ENCODE measurements at places on chromosomes 13 and 19. TPM values are rescaled to one million over a fixed set of nuclear protein-coding genes. Genes with fewer than 3 reads are reported as not detected.
A peak's percentile ranks its signal among the peaks of the same experiment; 100 is the strongest.

DNA sequence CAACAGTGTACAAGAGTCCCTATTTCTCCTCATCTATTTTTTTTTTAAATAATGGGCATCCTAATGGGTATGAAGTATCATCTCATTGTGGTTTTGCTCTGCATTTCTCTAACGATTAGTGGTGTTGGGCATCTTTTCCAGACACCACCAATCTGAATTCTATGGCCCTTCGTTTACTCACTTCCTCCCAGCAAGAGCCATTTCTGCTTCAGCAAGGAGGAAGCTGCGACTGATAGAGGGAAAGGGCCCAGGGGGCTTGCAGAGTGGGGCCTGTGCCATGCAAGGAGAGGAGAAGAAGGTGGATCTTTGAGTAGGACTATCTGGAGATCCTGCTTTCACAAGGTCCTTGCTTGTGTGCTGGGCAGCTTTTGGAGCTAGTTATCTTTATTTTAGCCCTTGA lies 58.0 kb downstream of the USPL1 start:
- no peak for DNase-seq

DNA sequence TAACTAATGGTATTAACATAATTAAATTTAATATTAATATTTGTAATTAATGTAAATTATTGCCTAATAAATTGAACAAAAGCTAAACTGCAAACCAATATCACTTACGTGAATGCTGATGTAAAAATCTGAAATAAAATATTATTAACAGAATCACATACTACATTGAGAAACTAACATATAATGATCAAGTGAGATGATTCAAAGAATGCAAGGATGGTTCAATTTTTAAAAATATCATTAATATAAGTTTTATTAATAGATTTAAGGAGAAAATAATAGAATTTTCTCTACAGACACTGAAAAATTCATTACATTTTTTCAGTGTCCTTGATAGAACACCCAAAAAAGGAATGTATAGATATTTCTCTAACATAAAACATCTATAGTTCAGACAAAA lies 23.5 kb upstream of the EBPL start:
- DNase-seq = no peak

GRCh38 chr19:35904311-35905068 lies 2.2 kb downstream of the HCST start:
- DNase-seq = no peak

DNA sequence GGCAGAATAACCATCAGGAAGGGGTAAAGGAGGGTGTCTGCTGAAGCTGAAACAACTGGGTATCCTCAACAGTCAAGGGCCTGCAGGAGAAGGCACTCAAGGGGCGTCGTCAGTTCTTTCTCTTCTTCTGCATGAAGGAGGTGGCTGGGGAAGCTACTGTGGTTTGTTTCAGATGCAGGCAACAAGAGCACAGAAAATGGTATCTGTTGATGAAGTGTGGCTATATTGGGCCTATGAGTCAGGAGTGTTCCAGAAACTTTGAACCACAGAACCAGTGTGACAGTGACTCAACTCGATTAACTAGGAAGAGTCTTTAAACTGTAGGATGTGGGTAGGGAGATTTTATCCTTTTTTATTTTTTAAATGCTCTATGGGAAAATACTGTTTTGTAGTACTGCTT lies 686.3 kb downstream of the FGF9 start:
- peak; percentile 11 for DNase-seq

DNA sequence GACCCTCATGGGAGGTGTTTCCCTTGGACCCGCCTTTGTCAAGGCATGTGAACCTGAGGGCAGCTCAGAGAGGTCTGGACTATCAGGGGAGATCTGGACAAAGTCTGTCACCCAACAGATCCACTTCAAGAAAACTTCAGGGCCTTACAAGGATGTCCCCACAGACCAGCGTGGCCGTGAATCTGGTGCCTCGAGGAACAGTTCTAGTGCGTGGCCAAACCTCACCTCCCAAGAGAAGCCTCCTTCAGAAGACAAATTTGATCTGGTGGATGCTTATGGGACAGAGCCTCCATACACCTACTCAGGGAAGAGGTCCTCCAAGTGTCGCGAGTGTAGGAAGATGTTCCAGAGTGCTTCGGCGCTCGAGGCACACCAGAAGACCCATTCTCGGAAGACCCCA lies 11.5 kb downstream of the ZSCAN22 start:
- no peak for DNase-seq

The CCL25 gene
- total RNA-seq = 0.29 TPM

- peak; percentile 61 for DNase-seq
These were observed 22.0 kb downstream of the MUC16 start for GRCh38 chr19:8988204-8988603.

- DNase-seq = no peak
These were observed 66.2 kb downstream of the ZMYM2 start for GRCh38 chr13:20024702-20025101.

The CERS1 gene
- total RNA-seq = 0.18 TPM

DNA sequence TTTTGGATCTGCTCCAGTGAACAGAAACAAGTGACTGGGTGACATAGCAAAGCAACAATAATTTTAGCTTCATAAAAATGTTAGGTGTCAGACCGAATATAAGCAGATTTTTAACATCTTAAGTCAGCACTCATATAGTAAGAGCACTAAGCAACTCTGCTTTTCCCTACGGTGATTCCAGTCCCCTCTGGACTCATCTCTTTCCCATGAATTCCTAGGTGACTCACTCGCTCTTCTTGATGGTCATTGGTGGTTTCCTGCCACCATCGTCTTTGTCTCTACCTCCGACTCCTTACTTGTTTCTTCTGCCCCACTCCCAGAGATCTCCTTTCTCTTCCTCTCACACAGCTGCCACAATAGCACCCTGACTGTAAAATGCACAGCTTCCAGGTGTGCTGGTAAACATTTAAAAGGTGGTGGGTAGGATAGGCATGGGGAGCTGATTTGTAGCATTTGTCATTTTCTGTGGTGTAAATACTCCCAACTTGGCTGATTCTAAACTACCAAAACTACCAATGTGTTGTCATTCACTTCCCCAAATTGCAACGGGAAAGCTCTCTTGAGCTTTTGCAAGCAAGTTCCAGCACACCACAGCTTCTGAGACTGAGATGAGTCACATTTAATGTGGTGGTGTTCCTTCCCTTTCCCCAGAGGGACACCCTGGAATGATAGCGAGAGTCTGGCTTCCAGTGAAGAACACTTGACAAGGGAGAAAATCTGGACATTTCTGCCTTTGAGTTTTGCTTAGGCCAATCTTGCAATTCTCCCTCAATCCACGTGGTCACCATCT lies 42.8 kb upstream of the CLDN10 start:
- no peak for DNase-seq

The NCR1 gene
- 0.68 TPM for total RNA-seq

DNA sequence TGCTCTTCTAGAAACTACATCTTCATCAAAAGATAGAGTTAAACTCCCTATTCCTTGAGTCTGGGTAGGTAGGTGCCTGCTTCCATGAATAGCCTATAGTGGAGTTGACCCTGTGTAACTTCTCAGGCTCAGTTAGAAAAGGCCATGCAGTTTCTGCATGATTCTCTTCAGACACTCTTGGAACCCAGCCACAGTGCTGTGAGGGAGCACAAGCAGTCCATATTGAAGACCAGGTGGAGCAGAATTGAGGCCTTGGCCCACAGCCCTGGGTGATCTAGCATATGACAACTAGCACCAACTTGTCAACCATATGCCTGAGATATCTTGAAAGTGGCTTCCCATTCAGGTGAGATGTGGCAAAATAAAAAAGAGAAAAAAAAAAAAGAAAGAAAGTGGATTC lies 10.3 kb upstream of the PAN3 start:
- DNase-seq = no peak

The GPALPP1 gene
- total RNA-seq = 31.6 TPM

The ZNF850 gene
- total RNA-seq = 11.7 TPM

GRCh38 chr13:70107125-70107497 lies 515 bp upstream of the ATXN8OS start:
- DNase-seq = no peak

GRCh38 chr19:47821460-47822020 lies at the start of gene CRX:
Gene CRX (plus strand): TSS chr19:47821937. CDS start chr19:47834444, 12,507 bp downstream.
- no peak for DNase-seq

The KLF1 gene
- total RNA-seq = 0.32 TPM

DNA sequence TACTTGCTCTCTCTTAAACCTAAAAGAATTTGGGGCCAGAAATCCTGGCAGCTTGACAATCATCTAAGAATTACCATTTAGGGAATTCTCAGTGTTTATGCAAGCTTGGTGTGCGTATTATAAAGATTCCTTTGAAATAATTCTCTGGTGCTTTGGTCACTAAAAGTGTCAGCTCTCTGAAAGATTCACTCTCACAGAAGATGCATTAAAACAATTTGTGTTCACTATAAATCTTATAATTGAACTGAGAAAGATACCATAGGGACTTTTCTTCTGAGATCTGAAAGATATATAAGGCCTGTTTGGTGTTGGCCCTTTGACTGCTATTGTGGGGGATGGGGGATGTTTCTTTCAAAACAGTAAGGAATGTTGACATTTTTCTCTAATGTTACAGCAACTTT lies 27.3 kb downstream of the EPSTI1 start:
- no peak for DNase-seq

DNA sequence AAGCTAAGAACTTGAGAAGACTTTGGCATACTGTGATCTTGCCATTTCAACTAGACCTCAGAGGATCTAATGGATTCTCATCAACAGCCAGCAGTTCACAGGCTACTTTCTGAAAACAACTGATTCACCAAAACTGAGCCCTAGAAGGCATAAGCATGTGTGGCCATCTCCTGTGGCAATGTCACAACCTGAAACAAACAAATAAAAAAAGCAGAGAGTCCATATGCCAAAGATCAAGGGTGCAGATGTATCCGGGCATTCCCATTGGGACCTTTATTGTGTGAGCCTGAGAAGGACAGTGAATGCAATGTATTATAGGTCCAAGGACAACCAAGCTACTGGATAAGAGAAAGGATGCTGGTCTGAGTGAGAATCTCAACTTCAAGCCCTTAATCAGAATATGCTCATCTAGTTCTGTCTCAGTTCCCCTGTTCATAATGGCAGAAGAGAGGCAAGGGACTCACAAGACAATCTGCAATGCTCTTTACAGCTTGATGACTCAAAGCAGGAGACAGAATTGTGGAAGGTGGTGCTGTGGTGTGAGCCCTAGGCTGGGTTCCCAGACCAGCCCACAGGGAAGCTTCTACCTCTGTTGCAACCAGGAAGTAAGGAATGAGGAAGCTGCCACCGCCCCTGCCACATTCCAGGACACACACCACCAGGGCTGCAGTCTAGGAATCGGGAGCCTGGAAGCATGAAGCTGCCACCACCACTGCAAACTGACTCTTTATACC lies 133.7 kb downstream of the RAP2A start:
- no peak for DNase-seq

The C19orf67 gene
- not detected for total RNA-seq

The SIAH3 gene
- total RNA-seq = 0.11 TPM

- DNase-seq = no peak
These were observed 447.7 kb downstream of the GPC6 start for GRCh38 chr13:93674337-93674755.

The GPC6 gene
- total RNA-seq = not detected

The ZNF571 gene
- 4.0 TPM for total RNA-seq

GRCh38 chr13:77810878-77811277 lies 107.8 kb downstream of the EDNRB start:
- DNase-seq = no peak

GRCh38 chr13:33717775-33718174 lies 100.2 kb upstream of the RFC3 start:
- no peak for DNase-seq

GRCh38 chr13:105346141-105346775 lies 1189.2 kb downstream of the EFNB2 start:
- DNase-seq = no peak

The SKA3 gene
- total RNA-seq = 41.5 TPM

The ANKRD24 gene
- 1.6 TPM for total RNA-seq

The MRI1 gene
- total RNA-seq = 37.1 TPM

The ZNF793 gene
- total RNA-seq = 3.5 TPM

GRCh38 chr19:45094707-45095106 lies 1.7 kb downstream of the PPP1R37 start:
- DNase-seq = no peak

DNA sequence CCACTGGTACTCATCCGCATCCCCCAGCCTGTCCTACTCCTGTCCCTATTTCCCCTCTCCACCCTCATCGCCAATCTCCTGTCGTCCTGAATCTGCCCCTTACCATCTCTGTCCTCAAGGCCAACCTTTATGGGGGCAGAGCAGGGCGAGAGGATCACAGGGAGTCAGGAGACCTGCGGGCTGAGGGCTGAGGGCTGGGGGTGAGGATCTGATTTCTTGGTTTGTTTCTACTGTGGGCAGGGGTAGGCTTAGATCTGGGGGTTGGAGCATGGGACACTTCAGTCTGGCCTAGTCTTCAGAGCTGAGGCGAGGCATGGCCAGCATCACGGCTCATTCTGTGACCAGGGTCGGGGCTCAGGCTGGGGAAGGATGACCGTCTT lies 16.5 kb upstream of the ERCC1 start:
- DNase-seq = no peak

Measured in activated CD8-positive, alpha-beta T cell treated with anti-CD3 and anti-CD28 coated beads for 36 hours (primary cell).